ENCODE measurements at places on chromosomes 1 and 21.
A peak's percentile ranks its signal among the peaks of the same experiment; 100 is the strongest.

DNA sequence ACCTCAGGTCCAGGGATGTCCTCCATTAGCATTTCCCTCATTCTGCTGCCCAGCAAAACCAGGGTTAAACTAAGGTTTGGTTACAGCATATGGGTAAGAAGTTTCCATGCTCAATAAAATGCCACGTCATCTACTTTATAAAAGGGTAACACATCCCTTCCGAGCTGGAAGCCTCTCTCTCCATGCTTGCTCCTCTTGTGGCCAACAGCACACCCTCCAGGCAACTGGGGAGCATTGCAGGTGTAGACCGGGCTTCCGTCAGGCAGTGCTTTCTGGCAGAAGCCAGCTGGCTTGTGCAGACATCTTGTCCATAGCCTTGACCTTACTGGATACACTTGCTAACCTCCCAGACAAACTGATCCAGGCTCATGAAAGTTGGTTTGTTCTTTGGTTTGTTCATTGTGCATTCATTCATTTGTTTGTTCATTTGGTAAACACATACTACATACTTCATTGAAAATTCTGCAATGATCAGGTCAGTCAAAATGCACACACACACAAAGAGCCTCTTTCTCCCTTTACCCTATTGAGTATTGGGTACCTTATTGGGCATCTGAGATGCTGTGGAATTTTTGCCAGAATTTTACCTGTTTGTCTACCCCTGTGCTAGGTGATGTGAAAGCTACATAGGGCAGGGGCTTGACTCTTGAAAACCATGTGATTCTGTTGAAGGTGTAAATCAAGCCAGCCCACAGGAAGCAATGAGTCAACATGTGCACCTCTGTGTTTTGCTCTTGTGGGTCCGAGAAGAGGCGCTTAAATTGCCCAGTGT, 422.8 kb downstream of the CAMTA1 start:
- peak; percentile 17 for DNase-seq

- DNase-seq: no peak
Measured at GRCh38 chr1:94280541-94280940, 43.2 kb upstream of the ARHGAP29 start.

GRCh38 chr1:39689635-39690034, 1.6 kb downstream of the HPCAL4 start:
- DNase-seq: no peak

DNA sequence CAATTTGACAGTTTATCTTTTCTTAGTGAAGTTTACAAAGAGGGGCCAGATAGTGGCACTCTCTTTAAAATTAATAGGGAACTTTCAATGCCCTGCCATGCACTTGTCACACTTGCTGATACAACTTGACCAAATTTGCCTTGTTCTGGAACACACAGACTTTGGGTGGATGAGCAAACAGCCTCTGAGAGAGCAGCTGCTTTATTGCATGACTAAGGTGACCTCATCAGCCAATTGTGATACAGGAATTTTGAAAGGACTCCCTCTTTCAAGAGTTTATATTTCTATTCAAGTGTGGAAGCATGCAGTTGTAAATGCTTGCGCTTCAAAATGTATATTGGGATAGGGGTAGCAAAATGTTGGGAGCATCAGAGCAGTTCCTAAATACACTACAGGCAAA, 2.1 kb upstream of the RGS1 start:
- no peak for DNase-seq

DNA sequence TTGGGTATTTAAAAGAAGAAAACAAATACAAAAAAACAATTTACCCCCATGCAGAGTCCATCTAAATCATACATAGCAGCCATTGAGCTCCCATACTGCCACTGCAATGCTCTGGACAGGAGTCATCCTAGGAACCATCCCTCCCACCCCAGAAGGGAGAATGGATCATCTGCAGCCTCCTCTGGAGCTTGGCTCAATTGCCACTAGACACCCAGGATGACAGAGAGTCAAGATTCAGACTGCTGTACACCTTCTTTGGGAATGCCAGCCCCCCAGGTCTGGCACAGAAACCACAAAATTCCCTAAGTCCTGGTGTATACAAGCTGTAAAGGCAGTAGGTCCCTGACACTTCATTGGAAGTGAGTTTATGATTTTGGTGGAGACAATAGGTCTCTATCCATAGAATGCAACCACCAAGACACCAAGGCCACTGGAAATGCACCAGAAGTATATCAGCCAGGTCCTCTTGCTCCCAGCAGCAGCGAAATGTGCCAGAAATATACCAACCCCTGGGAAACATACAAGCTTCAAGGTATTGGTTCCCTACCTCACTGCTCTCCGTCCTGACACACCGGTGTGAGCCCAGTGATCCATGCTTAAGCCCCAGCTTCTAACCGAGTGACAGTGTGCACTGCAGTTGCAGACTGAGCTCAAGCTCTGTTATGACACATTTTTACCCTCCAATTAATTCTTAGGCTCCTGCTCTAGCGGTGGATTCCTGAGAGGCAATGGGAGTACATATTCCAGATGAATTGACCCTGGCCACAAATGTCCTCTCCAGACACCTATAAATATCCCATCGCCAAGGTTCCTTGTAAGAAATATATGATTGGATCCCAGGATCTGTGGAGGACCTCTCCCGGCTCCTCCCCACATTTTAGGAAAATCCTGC, 4.4 kb downstream of the TAL1 start:
- no peak for DNase-seq

GRCh38 chr1:180028864-180029263, 74.3 kb downstream of the CEP350 start:
- no peak for DNase-seq

- no peak for DNase-seq
Measured at GRCh38 chr1:119859647-119860046, 36.7 kb downstream of the ADAM30 start.

DNA sequence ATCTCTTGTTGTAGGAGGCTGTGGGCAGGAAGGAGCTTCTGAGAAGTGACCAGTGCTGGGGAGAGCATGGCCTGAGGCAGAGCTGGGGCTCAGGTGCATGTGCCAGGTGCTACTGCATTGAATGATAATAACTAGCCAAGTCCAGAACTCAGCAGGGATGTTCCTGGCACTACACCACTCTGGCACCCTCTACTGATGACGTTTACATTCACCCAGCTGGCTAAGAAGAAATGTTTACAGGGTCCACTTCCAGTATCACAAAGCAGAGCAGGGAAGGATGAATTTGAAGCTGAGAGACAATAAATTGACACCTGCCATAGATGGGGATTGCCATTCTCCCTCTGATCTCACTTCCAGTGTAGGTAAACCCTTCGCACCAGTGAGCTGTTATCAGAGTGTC, 411.8 kb downstream of the SETD4 start:
- DNase-seq: no peak

All from GOT3 (cell line).